ENCODE measurements at places on chromosomes 7 and 10.

DNA sequence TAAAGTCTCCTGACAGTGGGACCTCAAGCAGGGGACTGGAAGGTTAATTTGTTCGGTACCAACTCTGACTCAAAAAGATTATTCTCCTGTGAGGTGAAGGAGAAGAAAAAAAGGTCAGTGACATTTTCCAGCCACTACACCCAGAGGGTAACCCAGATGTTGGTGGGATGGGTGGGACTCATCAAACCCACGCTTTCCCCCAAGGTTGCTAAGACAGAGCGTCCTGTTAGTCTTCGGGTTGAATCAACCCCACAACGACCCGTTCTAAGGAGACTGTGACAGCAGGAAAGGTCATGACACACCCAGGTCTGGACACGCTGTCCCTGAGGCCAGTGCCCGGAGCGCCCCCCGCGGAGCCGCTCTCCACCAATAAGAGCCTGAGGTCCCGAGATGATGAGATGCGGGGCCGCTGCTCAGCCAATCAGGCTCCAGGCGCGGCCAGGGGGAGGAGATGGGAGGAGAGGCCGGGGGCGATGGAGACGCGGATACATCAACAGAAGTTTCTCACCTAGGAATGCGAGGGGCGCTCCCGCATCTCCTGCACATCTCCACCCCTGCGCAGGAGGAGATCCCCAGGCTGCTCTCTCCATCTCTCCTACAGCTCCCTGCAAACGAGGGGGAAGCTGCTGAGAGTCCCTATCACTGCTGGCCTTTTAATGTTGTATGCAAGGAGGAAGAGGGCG is at the start of gene WNT16:
Gene WNT16, plus strand, starts transcription at position 493 of the 683 bp plus-strand sequence. CDS start 293 bp downstream, outside the sequence.
- DNase-seq, result peak; percentile 89

GRCh38 chr7:90312745-90313144 is 8.4 kb downstream of the FAM237B start:
- DNase-seq, result no peak

DNA sequence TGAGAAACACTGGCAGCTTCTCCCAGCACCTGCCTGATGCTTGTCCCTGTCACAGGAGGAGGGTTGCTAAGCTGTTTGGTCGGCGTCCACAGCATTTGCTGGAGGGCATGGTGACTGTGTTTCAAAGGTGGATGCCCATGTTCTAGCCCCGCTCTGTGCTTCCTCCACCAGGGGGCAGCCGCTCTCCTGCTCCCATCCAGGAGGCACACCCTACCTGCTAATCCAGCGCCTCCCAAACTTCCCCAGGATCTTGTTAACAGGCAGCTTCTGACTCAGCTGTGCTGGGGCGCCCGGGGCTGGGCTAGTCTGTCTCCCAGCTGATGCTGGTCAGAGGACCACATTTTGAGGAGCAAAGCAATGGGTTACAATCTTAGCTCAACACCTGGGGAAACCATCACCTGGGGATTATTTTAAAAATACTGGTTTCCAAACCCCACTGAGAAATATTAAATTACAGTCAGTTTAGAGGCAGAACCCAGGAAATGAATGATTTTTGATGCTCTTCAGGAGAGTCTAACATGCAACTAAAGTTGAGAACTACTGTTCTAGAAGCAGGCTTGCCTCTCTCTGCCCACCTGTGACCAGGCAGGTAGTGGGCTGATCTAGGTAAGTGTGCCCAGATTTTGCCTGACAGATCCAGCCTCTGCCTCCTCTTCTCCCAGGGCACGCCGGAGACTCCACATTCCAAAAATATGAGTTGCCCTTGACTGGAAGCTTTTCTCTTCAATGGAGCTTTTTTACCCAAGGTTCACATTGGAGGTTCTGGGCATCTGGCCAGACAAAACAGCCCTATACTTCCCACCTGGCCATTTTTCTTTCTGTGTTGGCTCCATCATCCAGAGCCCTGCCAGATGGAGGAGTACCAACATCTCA is 92.7 kb upstream of the GPR26 start:
- peak; percentile 96 for DNase-seq

DNA sequence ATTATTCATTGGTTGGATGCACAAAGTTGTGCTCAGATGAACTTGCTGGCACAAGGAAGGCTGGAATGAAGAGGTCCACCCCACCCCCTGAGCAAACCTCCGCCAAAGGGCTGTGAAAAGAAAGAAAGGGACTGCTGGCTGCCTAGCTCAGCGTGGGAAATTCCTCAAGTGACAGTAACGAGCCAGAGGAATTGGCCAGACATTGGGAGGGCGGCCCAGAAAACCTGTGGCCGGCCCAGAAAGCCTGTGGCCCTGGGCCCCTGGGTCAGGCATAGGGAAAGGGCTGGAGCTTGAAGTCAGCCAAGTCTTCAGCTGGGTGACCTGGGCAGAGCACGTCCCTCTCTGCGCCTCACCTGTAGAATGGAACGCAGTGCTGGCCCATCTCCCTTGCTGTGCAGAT is 30.6 kb upstream of the CTBP2 start:
- no peak for DNase-seq

DNA sequence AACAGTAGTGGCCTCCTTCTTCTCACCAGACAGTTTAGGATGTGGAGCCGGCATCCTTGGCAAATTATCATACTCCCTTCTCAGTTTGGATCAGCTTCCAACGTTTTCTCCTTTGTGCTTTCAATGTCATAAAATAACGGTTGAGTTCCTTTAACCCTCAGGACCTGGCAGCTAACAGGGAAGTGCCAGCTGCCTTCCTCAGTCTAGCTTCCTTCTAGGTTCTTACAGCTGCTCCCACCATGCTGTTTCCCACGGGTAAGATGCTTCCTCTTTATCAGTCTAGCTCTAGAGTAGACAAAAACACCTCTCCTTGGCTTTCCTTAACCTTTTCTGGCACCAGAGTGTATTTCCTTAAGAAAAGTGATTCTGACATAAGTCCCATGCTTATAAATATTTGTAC is 33.2 kb downstream of the BLVRA start:
- DNase-seq, result no peak

GRCh38 chr7:918441-919113 is 35.9 kb downstream of the ADAP1 start:
- no peak for DNase-seq

GRCh38 chr7:153943861-153944260 is 108.3 kb upstream of the DPP6 start:
- DNase-seq, result peak; percentile 62

- no peak for DNase-seq
These were observed 57.4 kb downstream of the CAV1 start for GRCh38 chr7:116582164-116582732.

- DNase-seq, result no peak
These were observed 91.3 kb upstream of the TMEM229A start for GRCh38 chr7:124124201-124124600.

- no peak for DNase-seq
These were observed 26.5 kb downstream of the ADRA2A start for GRCh38 chr10:111103196-111103840.

- DNase-seq, result peak; percentile 28
These were observed 95.2 kb downstream of the VIPR2 start for GRCh38 chr7:159049266-159050025.

DNA sequence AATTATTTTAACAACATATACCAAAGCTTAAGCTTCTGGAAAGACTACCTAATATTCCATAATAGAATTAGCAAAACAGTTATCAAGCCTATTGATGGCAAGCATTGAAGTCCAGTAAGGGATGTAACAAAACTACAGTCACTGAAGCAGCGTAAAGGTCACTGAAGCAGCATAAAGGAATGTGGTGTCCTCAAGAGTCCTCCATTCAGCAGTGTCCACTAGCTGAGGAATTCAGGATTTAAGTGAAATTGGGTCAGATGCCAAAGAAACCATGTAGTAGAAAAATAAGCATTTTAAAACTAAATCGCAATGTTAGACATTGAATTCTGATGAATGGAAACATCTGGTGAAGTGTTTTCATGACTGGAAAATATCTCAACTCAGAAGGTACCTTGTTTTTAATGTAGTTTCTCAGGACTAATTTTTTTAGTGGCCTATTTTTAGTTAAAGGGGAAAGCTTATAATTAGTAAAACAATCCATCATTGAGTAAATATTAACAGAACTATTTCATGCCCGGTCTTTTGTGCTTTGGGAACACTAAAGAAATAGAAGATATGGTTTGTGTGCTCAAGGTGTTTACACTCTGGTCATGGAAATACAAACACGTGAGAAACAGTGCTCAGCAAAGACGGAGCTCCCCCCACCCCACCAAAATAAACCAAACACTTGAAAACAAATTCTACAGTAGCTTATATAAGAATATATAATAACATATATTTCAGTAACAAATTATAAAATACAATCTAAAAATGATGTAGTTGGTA is 121.4 kb downstream of the CDK14 start:
- DNase-seq, result no peak

DNA sequence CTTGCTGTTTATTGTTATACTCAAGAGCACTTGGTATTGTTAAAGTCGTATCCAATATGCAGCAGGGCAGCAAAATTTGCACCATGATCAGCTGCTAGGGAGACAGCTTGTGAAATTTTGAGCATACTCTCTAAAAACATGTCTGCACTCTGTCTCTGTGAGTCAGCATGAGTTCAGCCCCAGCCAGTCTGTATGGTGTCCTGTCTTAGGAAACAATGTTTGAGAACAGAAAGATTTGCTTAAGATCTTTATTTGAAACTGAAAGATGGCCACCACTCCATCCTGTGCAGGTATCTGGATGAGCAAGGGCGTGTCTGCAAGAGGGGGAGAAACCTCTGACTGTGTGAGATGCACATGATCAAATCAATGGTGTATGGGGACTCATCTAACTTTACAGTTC is 97.1 kb downstream of the GNAI1 start:
- no peak for DNase-seq

GRCh38 chr10:12875100-12875499 is 126.4 kb downstream of the CCDC3 start:
- DNase-seq, result no peak

- DNase-seq, result peak; percentile 29
These were observed 131.3 kb downstream of the UBE2H start for GRCh38 chr7:129821476-129821875.

All from endodermal cell (in vitro differentiated cells).